ENCODE measurements at places on chromosomes 5 and 9. TPM values are rescaled to one million over a fixed set of nuclear protein-coding genes. Genes with fewer than 3 reads are reported as not detected.

ADRB2 gene
- 11.4 TPM for total RNA-seq

GRCh38 chr5:14491015-14491915 is 90.3 kb upstream of the OTULINL start:
- no peak overlapping the region for H3K27ac ChIP-seq
- no peak overlapping the region for H3K4me3 ChIP-seq
- peaks cover 77% of the 10 kb centered on the region for H3K36me3 ChIP-seq
- DNase-seq = no peak

- peaks cover 17% of the 10 kb centered on the region for H3K4me1 ChIP-seq
- H3K27me3 ChIP-seq = peaks cover 3% of the 10 kb centered on the region
- DNase-seq = no peak
- no peak overlapping the region for H3K4me3 ChIP-seq
Observed at GRCh38 chr5:76821136-76821535, 2.3 kb downstream of the F2RL1 start.

- H3K36me3 ChIP-seq = no peaks in the 10 kb centered on the region
- no peak for DNase-seq
- H3K4me1 ChIP-seq = peaks cover 11% of the 10 kb centered on the region
- peaks cover 6% of the 10 kb centered on the region for H3K27me3 ChIP-seq
- H3K27ac ChIP-seq = no peak overlapping the region
- H3K4me3 ChIP-seq = no peak overlapping the region
Observed at GRCh38 chr5:107294669-107295068, 376.1 kb downstream of the EFNA5 start.

GRCh38 chr5:53003144-53003543 is 14.0 kb downstream of the ITGA2 start:
- no peak overlapping the region for H3K4me3 ChIP-seq
- no peaks in the 10 kb centered on the region for H3K4me1 ChIP-seq
- H3K27ac ChIP-seq = no peak overlapping the region
- no peaks in the 10 kb centered on the region for H3K36me3 ChIP-seq

- peaks cover 37% of the 10 kb centered on the region for H3K4me1 ChIP-seq
- DNase-seq = peak; percentile 69
Observed at GRCh38 chr9:130240410-130241197, 25.0 kb upstream of the HMCN2 start.

GRCh38 chr9:68709291-68710110 is 4.5 kb downstream of the PIP5K1B start:
- DNase-seq = no peak
- no peaks in the 10 kb centered on the region for H3K27me3 ChIP-seq
- H3K4me3 ChIP-seq = no peak overlapping the region
- no peak overlapping the region for H3K27ac ChIP-seq
- H3K36me3 ChIP-seq = no peaks in the 10 kb centered on the region

DNA sequence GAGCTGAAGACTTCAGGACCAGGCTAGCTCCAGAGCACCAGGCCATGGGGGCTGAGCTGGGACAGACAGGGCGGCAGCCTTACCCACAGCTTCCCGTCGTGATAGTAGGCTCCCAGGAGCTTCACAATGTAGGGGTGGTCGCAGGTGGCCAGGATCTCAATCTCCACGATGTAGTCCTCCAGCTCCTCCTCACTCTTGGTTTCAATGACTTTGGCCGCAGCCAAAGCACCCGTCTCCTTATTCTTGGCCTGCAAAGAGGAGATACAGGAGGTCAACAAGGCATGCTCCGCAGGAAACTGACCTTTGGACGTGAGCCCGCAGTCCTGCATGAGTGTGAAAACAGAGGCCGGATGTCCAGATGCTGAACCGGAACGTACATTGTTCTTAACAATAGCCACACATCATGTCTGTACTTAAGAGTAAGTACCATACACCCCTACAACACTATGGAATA is 31.5 kb downstream of the STK10 start:
- DNase-seq = no peak
- no peaks in the 10 kb centered on the region for H3K27me3 ChIP-seq
- peak overlapping the region; percentile 50 for H3K27ac ChIP-seq
- H3K4me1 ChIP-seq = peaks cover 48% of the 10 kb centered on the region
- peaks cover 63% of the 10 kb centered on the region for H3K36me3 ChIP-seq
- H3K4me3 ChIP-seq = no peak overlapping the region

PLPP7 gene
- 2.9 TPM for total RNA-seq

GRCh38 chr5:107023732-107024131 is 647.0 kb downstream of the EFNA5 start:
- H3K4me1 ChIP-seq = no peaks in the 10 kb centered on the region
- no peaks in the 10 kb centered on the region for H3K27me3 ChIP-seq
- no peak for DNase-seq
- no peak overlapping the region for H3K27ac ChIP-seq

DNA sequence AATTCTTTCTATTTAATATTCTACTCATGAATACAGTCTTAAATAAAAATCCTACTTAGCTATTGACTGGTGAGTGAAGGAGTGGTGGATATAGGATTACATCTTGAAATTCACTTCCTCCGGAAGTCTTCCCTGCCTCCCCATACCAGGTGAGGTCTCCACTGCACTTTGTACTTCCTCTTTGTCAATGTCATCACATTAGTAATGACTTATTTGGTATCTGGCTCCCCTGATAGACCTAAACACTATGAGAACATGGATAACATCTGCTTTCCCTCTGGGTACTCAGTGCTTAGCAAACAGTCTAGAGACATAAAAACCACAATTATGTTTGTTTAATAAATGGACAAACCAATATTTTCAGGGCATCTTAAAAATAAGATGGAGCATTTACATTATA is 532.1 kb downstream of the PDE4D start:
- no peak for DNase-seq
- H3K27me3 ChIP-seq = no peaks in the 10 kb centered on the region
- no peak overlapping the region for H3K27ac ChIP-seq
- no peaks in the 10 kb centered on the region for H3K4me1 ChIP-seq
- no peak overlapping the region for H3K4me3 ChIP-seq

DNA sequence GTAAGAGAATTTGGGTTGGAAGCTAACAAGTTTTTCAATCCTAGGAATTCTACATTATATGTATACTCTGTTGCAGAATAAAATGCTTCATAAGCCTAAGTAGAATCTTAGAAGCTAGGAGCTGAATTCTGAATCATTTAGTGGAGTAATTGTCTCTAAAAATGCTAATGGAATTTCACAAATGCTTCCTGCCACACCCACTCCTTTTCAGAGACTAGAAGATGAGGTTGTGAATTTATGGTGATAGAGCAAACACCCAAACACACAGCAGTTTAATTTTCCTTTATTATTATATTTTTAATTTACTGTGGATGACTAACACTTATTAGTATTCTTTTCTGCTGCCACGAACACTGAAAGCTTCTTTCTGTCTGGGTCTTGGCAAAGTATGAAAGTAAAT is 208.0 kb upstream of the PDE4D start:
- H3K4me3 ChIP-seq = no peak overlapping the region
- no peaks in the 10 kb centered on the region for H3K27me3 ChIP-seq
- no peaks in the 10 kb centered on the region for H3K4me1 ChIP-seq
- no peak overlapping the region for H3K27ac ChIP-seq
- no peaks in the 10 kb centered on the region for H3K36me3 ChIP-seq

GRCh38 chr5:137669811-137670210 is 66.1 kb downstream of the KLHL3 start:
- no peak overlapping the region for H3K27ac ChIP-seq
- no peak for DNase-seq
- peaks cover 11% of the 10 kb centered on the region for H3K4me1 ChIP-seq

DNA sequence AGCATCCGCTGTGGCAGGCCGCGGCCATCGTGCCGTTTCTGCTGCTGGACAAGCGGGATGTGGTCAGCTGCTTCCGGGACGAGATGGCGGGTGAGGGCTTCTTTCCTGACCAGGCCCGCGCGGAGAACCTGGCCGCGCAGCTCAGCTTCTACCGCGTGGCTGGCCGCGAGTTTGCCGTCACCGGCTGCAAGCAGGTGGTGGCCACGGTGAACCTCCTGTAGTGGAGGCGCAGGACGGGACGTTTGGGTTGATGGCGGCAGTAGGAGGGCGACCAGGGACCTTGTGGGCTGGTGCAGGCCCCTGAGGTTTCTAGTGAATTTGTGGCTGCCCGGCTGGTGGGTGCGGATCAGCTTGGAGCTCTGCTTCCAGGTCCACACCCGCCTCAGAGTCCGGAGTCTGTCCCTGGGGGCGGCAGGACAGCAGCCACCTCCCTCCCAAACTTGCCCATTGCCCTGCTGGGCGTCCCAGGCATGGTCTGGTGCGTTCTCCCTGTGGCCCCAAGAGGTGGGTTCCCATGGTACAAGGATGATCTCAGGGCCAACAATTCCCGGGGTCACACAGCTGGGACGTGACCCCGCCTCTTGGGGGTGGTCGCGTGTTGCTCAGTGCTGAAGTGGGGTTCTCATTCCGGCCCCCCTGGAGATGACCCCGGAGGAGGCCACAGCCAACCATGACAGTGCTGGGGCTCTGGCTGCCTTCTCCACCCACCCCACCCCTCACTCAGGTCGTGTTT is 2.4 kb downstream of the TOR4A start:
- no peak overlapping the region for H3K4me3 ChIP-seq
- no peak overlapping the region for H3K27ac ChIP-seq
- DNase-seq = peak; percentile 31
- peaks cover 56% of the 10 kb centered on the region for H3K4me1 ChIP-seq
- H3K36me3 ChIP-seq = peaks cover 12% of the 10 kb centered on the region

DNA sequence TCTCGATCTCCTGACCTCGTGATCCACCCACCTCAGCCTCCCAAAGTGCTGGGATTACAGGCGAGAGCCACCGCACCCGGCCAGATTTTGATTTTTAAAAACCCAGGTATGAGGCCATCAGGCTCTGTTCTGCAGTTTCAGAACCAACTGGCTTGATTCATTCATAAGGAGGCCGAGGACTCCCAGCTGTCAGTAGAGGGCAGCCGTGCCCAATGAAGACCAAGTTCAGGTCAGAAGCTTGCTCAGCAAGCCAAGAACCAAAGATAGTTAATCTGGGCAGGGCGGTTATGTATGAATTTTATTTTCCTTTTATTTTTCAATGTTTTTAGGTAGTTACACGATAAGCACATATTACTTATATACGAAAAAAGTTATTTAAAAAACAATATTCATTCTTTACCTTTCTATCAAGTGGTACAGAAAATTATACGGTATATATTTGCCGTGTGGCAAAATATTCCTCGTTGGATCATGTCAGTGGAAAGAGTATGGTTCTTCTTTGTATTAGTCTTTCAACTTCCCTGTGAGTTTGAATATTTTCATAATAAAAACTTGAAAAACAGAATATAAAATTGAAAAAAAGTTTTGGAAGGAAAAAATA is 18.0 kb downstream of the MGAT1 start:
- DNase-seq = peak; percentile 80
- no peaks in the 10 kb centered on the region for H3K27me3 ChIP-seq
- H3K36me3 ChIP-seq = peaks cover 1% of the 10 kb centered on the region

GRCh38 chr9:80320916-80321315 is 749.2 kb downstream of the TLE4 start:
- H3K4me1 ChIP-seq = no peaks in the 10 kb centered on the region
- no peaks in the 10 kb centered on the region for H3K36me3 ChIP-seq
- H3K27ac ChIP-seq = no peak overlapping the region
- DNase-seq = no peak
- H3K27me3 ChIP-seq = no peaks in the 10 kb centered on the region
- no peak overlapping the region for H3K4me3 ChIP-seq

LECT2 gene
- total RNA-seq = not detected

GRCh38 chr9:68825762-68826472 is 120.9 kb downstream of the PIP5K1B start:
- no peak for DNase-seq
- H3K4me1 ChIP-seq = no peaks in the 10 kb centered on the region
- H3K27me3 ChIP-seq = no peaks in the 10 kb centered on the region
- no peak overlapping the region for H3K4me3 ChIP-seq
- H3K27ac ChIP-seq = no peak overlapping the region

GRCh38 chr5:172178991-172179989 is 8.7 kb downstream of the STK10 start:
- DNase-seq = peak; percentile 71
- peak overlapping the region; percentile 58 for H3K4me3 ChIP-seq
- H3K27me3 ChIP-seq = no peaks in the 10 kb centered on the region
- peaks cover 26% of the 10 kb centered on the region for H3K36me3 ChIP-seq
- peak overlapping the region; percentile 96 for H3K27ac ChIP-seq

- H3K27me3 ChIP-seq = no peaks in the 10 kb centered on the region
- H3K4me3 ChIP-seq = no peak overlapping the region
- peaks cover 18% of the 10 kb centered on the region for H3K4me1 ChIP-seq
- H3K27ac ChIP-seq = no peak overlapping the region
Observed at GRCh38 chr9:126668058-126668457, 54.3 kb downstream of the LMX1B start.

GRCh38 chr9:98763986-98764745 is 32.2 kb downstream of the ANKS6 start:
- H3K4me3 ChIP-seq = no peak overlapping the region
- H3K36me3 ChIP-seq = no peaks in the 10 kb centered on the region
- no peak for DNase-seq
- no peaks in the 10 kb centered on the region for H3K4me1 ChIP-seq
- no peaks in the 10 kb centered on the region for H3K27me3 ChIP-seq

DNA sequence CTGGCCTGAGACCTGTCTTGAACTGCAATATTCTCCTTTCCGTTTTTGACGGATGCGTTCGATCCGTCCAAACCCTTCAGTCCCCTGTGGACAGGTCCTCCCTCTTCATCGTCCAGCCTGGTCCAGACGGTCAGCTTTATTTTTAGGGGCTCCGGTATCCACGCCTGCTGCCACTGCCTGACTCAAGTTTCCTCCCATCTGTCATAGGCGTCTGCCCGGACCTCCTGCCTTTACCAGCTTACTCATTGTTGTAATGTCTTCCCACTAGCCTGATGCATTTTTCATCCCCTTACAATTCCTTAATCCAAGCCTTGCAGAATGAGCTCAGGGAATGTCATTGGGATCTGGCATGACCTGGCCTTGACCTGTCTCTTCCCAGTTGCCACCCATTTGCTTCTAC is 145.8 kb downstream of the TENT4A start:
- no peaks in the 10 kb centered on the region for H3K4me1 ChIP-seq
- H3K27me3 ChIP-seq = no peaks in the 10 kb centered on the region
- no peak overlapping the region for H3K27ac ChIP-seq
- DNase-seq = no peak

GRCh38 chr9:121896545-121896943 is 196.6 kb downstream of the TTLL11 start:
- H3K27me3 ChIP-seq = no peaks in the 10 kb centered on the region
- no peak for DNase-seq
- no peak overlapping the region for H3K4me3 ChIP-seq
- no peak overlapping the region for H3K27ac ChIP-seq
- H3K36me3 ChIP-seq = no peaks in the 10 kb centered on the region

MUSK gene
- total RNA-seq = not detected

FBP1 gene
- total RNA-seq = 3.4 TPM

DNA sequence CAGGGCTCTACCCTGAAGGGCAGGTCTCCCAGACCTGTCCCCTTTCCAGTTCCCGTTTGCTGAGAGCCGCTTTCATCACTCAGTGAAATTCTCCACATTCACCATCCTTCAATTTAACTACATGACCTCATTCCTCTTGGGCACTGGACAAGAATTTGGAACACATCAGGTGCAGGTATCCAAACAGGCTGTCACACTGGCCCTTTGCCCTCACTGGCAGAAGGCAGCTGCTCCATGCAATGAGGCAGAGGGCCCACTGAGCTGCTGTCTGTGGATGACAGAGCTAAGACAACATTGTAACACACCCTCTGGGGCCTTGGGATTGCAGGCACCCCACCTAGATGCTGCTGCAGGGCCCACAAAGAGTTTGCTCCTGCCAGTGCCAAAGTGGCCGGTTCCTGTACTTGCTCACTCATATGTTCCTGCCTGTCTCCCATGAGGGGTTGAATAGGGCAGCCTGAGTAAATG is 55.1 kb downstream of the ACTL7B start:
- H3K4me3 ChIP-seq = no peak overlapping the region
- no peak overlapping the region for H3K27ac ChIP-seq
- DNase-seq = no peak
- no peaks in the 10 kb centered on the region for H3K27me3 ChIP-seq
